ENCODE measurements at places on chromosomes 12 and 14.

- DNase-seq, result no peak
These were observed 612.0 kb downstream of the FLRT2 start for GRCh38 chr14:86141966-86142365.

GRCh38 chr12:50765095-50765911 lies 1.4 kb downstream of the ATF1 start:
- DNase-seq, result peak; percentile 12

DNA sequence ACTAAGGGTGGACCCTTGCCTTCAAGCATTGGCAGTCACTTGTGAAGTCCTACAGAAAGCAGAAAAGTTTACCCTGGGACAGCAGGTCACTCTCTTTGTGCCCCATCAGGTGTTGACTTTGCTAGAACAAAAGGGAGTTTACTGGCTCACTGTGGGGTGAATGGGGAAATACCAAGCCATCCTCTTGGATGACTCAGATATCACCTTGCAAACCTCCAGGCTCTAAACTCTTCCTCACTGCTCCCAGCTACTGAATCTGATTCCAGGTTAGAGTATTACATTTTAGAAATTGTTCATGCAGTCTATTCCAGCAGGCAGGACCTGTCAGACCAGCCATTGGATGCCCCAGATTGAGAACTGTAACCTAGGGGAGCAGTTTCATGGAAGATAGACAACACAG lies 7.3 kb upstream of the EDDM3B start:
- no peak for DNase-seq

- DNase-seq, result no peak
These were observed 17.4 kb upstream of the PYGL start for GRCh38 chr14:50961605-50962221.

DNA sequence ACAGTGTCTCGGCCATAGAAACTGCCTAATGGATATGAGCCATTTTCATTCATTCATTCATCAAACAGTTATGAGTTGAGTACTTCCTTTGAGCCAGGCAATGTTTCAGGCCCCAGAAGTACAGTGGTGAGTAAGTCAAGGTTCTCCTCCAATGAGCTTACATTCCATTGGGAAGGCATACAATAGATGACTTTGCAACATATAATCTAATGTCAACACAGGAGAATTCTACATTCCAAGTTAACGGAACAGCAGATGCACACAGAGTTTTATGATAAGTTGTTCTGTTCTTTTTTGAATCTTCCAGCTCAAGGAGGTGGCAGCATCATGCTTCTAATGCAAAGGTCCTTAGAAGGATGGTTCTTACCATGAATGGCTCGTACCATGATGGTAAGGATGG lies 3.2 kb upstream of the RFC5 start:
- DNase-seq, result no peak

DNA sequence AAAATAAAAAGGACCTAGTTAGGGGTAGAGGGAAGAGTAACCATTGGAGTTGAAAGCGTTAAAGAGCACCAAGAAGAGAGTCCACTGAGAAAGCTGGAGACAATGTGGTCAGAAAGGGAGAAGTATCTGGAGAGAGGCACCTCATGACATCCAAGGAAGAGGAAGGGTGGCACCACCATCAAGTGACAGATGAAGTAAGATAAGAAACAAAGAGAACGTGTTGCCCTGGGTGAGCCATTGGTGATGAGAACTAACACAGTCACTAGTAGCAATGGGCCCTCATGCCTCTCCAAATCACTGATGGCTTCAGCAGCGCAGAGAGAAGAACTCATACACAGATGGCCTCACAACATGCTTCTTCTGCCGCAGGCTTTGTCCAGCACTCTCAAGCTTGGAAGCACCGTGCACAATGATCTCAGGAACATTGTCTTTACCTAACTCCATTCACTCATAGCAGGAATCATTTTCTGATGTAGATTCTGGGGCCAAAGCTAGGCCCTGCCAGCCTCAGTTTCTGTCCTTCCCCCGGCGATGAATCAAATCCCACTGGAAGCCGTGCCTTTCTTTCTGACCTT lies 252.9 kb downstream of the DPF3 start:
- DNase-seq, result no peak

- DNase-seq, result no peak
These were observed 1498.5 kb upstream of the TMEM132C start for GRCh38 chr12:126768517-126768916.

DNA sequence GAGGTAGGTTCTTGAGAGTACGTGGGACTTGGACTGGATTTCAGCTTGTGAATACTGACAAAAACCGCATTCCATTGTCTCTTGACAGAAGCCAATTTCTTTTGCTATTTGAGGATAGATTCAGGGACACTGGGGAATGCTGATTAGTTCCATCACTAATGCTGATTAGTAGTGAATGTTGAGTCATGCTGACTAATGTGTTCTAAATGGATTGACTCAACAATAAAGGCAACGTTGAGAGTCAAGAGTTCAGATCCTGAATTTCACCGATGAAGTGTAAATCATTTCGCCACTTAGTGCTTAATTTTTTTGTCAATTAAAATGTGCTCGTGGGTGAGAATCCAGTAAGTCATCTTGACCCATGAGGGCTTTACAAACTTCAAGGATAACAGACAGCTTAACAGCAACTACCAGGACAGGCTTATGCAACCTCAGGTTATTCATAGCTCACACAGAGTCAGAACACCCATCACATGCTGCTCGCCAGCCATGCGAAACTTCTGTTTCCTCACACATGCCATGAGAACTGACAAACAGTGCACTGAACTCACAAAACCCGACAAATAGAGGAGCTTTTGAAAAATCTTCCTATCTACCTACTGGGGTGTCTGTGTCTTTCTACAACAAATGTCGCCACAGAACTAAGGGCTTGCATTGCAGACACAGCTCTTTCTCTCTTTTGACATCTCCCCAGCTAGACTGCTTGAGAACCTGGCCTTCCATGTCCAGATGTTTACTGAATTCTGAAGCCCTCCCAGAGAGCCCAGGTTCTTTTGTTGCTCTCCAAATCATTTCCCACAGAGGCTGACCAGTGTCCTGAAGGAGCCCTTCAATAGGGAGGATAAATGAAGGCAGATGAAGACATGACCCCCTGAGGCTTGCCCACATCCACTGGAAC lies 316.4 kb downstream of the ZFP36L1 start:
- DNase-seq, result no peak

- DNase-seq, result peak; percentile 52
These were observed 42.2 kb upstream of the CAPRIN2 start for GRCh38 chr12:30796891-30797371.

DNA sequence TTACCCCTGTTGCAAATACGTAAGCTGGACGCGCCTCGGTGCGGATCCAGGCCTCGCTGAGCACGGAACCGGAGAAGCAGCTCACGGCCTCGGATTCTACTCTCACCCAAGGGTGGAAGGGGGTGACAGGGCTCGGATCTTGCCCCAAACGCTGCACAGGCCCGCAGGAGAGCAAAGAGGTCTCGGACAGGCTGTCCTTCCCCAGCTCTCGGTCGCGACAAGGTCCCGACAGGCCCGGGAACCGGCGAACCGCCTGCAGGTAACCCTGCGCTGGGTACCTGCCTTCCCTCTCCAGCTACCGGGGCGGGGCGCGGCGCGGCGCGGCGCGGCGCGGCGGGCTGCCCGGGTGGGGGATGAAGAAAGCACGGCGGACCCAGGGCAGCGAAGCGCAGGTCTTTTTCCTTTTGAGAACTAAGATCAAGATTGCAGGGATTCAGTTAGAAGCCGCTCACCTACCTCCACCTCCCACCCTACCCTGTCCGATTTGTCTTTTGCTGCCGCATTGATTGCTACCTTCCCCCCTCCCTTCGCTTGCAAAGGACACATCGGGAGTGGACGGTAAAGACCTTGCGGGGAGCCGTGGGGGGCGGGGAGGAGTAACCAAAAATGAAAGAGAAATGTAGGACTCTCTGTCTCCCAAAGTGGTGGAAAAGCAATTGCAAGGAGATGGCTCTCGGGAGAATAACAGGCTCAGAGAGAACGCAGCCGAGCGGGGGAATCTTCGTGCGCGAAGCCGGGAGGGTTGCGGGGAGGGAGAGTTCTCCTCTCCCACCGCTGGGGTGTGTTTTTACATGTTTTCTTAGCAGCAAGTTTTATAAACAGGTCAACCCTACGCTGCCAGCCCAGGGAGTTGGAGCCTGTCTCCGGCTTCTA lies 8.4 kb upstream of the TBX3 start:
- no peak for DNase-seq

GRCh38 chr14:41154143-41154807 lies 452.4 kb upstream of the LRFN5 start:
- DNase-seq, result no peak

- DNase-seq, result peak; percentile 26
These were observed 33.5 kb downstream of the SLC6A12 start for GRCh38 chr12:180445-180844.

DNA sequence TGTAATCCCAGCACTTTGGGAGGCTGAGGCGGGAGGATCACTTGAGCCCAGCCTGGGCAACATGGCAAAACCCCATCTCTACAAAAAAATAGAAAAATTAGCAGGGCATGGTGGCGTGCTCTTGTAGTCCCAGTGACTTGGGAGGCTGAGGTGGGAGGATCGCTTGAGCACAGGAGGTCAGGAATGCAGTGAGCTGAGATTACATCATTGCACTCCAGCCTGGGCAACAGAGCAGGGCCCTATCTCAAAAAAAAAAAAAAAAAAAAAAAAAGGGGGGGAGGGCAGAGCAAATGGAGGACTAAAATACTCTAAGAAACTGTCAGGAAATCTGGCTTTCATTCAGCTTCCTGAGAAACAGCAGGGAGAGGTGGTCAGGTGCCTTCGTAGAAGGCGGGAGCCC lies 31.7 kb upstream of the TSPAN9 start:
- no peak for DNase-seq

Data from C1 segment of cervical spinal cord (tissue), 14 donors.